ENCODE measurements at places on chromosomes 13 and 19.

- H3K36me3 ChIP-seq: no peaks in the 10 kb centered on the region
- DNase-seq: no peak
- no peaks in the 10 kb centered on the region for H3K27me3 ChIP-seq
- no peak overlapping the region for H3K27ac ChIP-seq
- no peak overlapping the region for H3K4me3 ChIP-seq
These were observed 8.0 kb downstream of the VSIG10L start for GRCh38 chr19:51333836-51334460.

- peaks cover 27% of the 10 kb centered on the region for H3K4me1 ChIP-seq
- no peak for DNase-seq
- peaks cover 56% of the 10 kb centered on the region for H3K36me3 ChIP-seq
- H3K27ac ChIP-seq: no peak overlapping the region
These were observed 35.7 kb downstream of the ZSWIM4 start for GRCh38 chr19:13830741-13831536.

DNA sequence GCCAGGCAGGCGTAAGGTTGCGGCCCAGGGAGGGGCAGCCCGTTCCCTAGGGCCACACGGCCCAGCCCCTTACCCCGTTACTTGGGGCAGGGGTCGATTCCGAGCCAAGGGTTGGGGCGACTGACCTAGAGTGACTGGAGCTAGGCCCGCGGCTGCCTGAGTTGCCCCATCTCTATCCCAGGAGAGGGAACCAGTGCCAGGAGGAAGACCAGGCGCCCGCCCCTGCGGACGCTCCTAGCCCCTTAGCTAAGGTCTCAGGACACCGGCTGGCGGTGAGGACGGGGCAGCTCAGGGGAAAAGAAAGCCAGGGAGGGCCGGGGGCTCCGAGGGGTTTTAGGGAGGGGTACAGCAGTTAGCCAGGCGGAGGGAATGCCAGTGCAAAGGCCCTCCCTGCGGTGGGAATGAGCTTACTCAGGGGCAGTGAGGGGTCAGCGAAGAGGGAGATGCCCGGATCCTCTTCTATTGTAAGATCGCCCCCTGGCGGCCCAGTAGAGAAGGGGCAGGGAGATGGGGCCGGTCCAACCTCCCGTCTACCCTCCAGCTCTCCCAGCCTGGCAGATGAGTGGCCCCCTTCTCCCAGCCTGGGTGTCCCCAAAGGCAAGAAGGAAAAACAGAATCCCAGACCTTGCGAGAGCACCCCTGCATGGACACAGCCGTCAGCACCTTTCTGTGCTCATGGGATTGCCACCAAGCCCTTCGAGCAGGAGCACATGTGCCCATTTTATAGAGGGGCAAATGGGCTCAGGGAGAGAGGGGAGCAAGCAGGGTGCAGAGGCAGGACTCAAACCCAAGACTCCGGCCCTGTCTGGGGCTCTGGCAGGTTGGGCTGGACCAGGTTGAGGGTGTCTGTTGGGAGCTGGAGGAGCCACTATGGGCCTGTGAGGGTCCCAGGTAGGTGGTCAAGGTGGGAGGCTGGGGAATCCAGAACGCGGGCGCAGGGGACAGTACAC, 16.3 kb downstream of the CILP2 start:
- no peaks in the 10 kb centered on the region for H3K36me3 ChIP-seq
- no peaks in the 10 kb centered on the region for H3K4me1 ChIP-seq
- no peaks in the 10 kb centered on the region for H3K27me3 ChIP-seq
- DNase-seq: no peak
- H3K27ac ChIP-seq: no peak overlapping the region

- no peaks in the 10 kb centered on the region for H3K4me1 ChIP-seq
- peaks cover 4% of the 10 kb centered on the region for H3K27me3 ChIP-seq
- H3K27ac ChIP-seq: no peak overlapping the region
- DNase-seq: no peak
- H3K36me3 ChIP-seq: no peaks in the 10 kb centered on the region
- no peak overlapping the region for H3K4me3 ChIP-seq
These were observed 1.6 kb downstream of the CCL25 start for GRCh38 chr19:8054169-8054568.

DNA sequence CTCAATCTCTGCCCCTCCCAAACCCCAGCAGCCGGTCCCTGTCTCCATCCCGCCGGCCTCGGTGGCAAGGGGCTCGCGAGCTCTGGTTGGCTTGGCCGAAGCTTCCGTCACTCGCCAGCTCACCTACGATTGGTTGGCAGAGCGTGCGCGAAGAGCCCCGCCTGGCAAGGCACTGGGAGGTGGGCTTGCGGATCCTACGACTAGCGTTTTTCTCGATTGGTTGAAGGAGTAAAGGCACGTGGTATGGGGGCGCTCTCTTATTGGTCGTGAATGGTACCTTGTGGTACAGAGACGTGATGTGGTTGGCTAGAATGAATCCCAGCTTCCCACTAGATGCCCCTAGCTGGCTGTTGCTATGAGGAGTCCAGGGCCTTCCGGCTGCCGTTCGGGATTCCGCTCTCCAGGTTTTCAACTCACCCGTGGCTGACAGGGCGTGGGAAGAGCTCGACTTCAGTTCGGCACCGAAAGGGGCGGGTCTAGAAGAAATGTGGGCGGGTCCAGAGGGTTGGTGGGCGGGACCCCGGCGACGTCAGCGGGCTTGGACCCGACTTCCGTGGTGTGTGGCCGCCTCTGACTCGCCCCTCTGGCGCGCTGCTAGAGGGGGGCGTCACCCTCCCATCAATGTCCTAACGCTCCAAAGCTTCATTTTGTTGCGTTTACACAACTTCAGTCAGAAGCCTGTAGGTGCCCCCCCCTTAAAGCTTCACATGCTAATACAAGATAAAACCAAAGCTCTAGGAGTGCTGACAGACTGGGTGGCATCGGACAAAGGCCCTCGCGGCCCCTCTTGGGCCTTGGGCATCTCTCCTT, 847 bp upstream of the RAP2A start:
- peak; percentile 99 for DNase-seq
- H3K4me3 ChIP-seq: peak overlapping the region; percentile 87
- no peaks in the 10 kb centered on the region for H3K36me3 ChIP-seq
- H3K27me3 ChIP-seq: no peaks in the 10 kb centered on the region

DNA sequence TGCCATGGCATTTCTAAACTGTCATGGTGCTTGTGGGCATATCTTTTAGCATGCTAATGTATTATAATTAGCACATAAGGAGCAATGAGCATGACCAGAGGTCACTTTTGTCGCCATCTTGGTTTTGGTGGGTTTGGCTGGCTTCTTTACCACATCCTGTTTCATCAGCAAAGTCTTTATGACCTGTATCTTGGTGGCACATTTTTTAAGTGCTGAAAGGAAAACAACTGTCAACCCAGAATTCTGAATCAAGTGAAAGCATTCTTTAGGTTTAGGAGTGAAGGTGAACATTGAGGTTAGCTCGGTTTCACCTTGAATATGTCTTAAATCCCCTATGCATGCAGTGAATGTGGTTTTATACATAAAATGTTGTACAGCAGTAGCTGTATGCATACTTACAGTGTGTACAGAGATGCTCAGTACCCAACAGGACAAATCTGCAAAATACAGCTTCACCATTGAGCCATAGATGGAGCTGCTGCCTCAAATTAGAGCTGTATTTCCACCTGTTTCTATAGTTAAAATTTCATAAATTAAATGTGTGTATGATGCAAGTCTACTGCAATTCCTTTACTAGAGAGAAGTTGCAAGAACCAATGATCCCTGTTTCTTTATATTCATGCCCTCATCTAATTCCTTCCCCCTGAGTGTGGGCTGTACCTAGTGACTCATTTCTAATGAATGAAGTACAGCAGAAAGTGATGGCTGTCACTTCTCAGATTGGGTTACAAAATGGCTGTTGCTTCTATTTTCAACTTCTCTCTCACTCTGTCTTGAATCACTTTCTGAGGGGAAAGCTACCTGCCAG, 25.2 kb upstream of the IGSF23 start:
- no peak overlapping the region for H3K4me3 ChIP-seq
- no peaks in the 10 kb centered on the region for H3K4me1 ChIP-seq
- H3K27ac ChIP-seq: no peak overlapping the region
- no peak for DNase-seq

DNA sequence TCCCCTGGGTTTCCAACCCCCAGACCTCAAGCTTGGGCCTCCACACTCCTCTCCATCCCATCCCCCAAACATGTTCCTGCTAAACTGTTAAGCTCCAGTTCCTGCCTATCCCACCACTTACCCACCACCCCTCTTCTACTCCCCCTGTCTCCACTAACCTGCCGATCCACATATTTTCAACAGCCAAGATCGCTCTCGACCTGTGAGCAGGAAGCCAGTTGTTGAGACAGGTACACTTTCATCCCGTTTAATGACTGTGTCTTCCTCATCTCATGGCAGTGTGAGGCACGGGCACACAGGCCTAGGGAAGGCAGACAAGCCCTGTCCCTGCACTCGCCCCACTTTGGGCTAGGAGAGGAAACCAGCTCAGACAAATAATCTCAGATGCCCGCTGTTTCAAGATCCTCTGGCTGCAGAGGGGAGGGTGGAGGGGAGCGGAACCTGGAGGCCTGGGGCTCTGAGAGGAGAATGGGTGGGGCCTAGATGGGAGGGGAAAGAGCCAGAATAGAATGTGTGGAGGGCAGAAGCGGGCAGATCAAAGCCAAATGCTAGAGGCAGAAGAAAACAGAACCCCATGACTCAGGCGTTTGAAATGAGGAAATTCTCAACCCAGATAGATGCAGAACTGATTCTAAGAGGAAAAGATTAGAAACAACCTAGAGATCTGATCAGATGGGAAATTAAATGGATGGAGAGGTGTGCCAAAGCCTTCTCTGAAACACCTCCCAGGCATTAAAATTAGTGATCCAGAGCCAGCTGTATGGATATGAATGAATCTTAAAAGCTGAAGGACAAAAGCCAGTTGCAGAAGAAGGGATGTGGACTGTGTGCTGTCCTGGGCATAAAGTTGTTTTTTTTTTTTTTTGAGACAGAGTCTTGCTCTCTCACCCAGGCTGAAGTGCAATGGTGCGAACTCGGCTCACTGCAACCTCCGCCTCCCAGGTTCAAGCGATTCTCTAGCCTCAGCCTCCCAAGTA, 16.9 kb upstream of the CYP2S1 start:
- peak overlapping the region; percentile 4 for H3K4me3 ChIP-seq
- H3K36me3 ChIP-seq: no peaks in the 10 kb centered on the region
- H3K27me3 ChIP-seq: no peaks in the 10 kb centered on the region
- H3K4me1 ChIP-seq: no peaks in the 10 kb centered on the region
- no peak overlapping the region for H3K27ac ChIP-seq

GRCh38 chr13:93238711-93239110, 12.1 kb downstream of the GPC6 start:
- H3K4me3 ChIP-seq: no peak overlapping the region
- H3K27me3 ChIP-seq: no peaks in the 10 kb centered on the region
- no peak overlapping the region for H3K27ac ChIP-seq
- no peaks in the 10 kb centered on the region for H3K4me1 ChIP-seq

DNA sequence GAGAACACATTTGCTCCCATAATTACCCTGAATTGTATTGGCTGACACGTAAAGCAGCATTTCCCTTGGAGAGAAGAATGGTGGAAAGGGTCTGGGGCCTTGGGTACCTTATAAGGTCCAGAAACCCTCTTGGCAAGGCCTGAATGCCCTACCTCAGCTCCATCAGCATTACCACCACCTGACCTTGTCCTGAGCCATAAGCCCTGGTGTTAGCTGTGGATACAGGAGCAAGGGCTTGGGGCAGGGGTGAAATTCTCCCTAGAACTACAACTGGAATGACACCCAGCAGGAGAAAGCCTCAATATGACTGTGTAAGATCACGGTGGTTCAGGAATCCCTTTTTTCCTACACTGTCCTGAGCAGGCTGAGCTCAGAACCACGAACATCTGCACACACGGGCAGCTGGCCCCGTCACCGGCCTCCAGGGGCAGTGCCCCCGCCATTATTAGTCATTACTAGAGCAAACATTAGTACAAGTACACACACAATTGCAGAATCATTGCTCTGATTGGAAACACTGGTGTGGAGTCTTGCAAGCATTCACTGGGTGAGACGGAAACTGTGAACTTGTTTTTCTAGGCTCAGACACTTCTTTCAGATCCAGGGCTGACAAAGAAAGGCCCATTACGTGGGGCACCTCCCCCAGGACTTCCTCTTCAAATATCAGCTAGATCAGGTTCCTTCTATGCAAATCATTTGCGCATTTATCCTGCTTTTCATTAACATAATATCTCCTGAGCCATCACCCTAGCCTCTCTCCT, 26.8 kb upstream of the MTIF3 start:
- H3K27ac ChIP-seq: no peak overlapping the region
- H3K4me1 ChIP-seq: no peaks in the 10 kb centered on the region
- no peak overlapping the region for H3K4me3 ChIP-seq
- DNase-seq: no peak
- H3K27me3 ChIP-seq: no peaks in the 10 kb centered on the region

DNA sequence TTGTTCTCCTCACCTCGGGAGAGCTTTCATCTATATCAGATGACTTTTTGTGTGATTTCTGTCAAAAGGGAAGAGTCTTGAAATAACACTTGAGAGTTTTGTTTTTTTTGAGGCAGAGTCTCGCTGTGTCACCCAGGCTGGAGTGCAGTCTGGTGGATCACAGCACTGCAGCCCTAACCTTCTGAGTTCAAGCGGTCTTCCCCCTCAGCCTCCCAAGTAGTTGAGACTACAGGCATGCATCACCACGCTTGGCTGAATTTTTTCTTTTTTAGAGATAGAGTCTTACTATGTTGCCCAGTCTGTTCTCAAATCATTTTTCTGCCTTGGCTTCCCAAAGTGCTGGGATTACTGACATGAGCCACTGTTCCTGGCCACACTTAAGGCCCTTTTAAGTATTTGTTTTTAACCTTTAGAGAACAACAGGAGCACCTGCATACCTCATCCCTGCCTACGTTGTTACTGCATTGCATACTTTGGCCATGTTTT, 11.4 kb downstream of the NDFIP2 start:
- DNase-seq: no peak
- no peaks in the 10 kb centered on the region for H3K4me1 ChIP-seq

DNA sequence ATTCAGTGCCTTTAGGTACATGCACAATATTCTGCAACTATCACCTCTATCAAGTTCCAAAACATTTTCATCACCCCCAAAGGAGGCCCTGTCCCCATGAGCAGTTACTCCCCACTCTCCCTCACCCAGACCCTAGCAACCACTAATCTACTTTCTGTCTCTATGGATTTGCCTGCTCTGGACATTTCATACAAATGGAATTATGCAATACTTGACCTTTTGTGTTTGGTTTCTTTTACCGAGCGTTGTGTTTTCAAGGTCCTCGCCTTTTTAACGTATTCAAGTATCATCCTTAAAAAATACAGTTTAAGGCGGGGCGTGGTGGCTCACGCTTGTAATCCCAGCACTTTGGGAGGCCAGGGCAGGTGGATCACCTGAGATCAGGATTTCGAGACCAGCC, 159.7 kb downstream of the IER2 start:
- no peak overlapping the region for H3K4me3 ChIP-seq
- H3K27me3 ChIP-seq: no peaks in the 10 kb centered on the region

- no peaks in the 10 kb centered on the region for H3K27me3 ChIP-seq
- H3K4me1 ChIP-seq: no peaks in the 10 kb centered on the region
- H3K4me3 ChIP-seq: no peak overlapping the region
- DNase-seq: no peak
These were observed 776.3 kb downstream of the EFNB2 start for GRCh38 chr13:105758918-105759860.

- no peak overlapping the region for H3K27ac ChIP-seq
- H3K27me3 ChIP-seq: no peaks in the 10 kb centered on the region
- H3K4me1 ChIP-seq: no peaks in the 10 kb centered on the region
- H3K4me3 ChIP-seq: no peak overlapping the region
- DNase-seq: no peak
These were observed 19.6 kb downstream of the AP2A1 start for GRCh38 chr19:49786376-49786820.

- H3K27ac ChIP-seq: no peak overlapping the region
- no peaks in the 10 kb centered on the region for H3K4me1 ChIP-seq
- H3K4me3 ChIP-seq: no peak overlapping the region
- H3K36me3 ChIP-seq: no peaks in the 10 kb centered on the region
- H3K27me3 ChIP-seq: no peaks in the 10 kb centered on the region
These were observed 4.2 kb downstream of the KCTD4 start for GRCh38 chr13:45196622-45197021.

Measured in ascending aorta (tissue), 2 donors.